ENCODE measurements at places on chromosomes 1 and 21.

- DNase-seq, result no peak
Measured at GRCh38 chr1:17198476-17199258, 6.3 kb upstream of the PADI1 start.

DNA sequence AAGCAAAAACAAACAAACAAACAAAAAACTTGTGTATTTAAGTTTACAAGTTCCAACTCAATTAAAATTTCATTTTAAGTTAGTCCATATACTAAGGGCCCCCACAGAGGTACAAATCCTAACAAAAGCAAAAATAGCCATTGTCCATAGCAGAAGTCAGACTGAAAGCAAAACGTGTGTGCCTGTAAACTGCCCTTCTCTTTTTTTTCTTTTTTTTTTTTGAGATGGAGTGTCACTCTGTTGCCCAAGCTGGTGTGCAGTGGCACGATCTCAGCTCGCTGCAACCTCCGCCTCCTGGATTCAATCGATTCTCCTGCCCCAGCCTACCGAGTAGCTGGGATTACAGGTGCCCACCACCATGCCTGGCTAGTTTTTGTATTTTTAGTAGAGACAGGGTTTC is 11.6 kb upstream of the IFNGR2 start:
- no peak for DNase-seq

DNA sequence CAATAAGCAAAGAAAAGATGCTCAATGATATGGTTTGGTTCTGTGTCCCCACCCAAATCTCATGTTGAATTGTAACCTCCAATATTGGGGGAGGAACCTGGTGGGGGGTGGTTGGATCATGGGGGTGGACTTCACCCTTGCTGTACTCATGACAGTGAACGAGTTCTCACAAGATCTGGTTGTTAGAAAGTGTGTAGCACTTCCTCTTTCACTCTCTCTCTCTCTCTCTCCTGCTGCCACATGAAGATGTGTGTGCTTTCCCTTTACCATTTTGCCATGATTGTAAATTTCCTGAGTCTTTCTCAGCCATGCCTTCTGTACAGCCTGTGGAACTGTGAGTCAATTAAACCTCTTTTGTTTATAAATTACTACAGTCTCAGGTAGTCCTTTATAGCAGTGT is 248.4 kb downstream of the HHIPL2 start:
- no peak for DNase-seq

GRCh38 chr1:181190364-181191035 is 102.0 kb downstream of the IER5 start:
- DNase-seq, result no peak

DNA sequence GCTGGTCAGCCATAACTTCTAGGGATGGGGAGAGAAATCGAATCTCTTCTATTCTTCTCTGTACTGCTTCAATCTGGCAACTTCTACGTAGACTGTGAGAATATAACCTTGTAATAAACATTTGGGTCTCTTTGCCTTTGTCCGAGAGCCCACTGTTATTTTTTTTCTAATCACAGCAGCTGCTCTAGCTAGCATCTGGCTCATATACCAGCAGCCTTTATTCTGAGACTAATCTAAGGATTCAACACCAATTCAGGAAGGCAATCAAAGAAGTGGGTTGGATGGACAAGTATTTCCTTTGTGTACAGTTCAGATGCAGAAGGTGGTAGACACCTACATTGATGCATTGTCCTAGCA is 15.6 kb downstream of the PCP4 start:
- no peak for DNase-seq

GRCh38 chr1:107997866-107998265 is 32.9 kb upstream of the VAV3 start:
- DNase-seq, result no peak

- DNase-seq, result no peak
Measured at GRCh38 chr21:35663856-35664606, 396.3 kb downstream of the SETD4 start.

GRCh38 chr1:27883536-27883935 is 11.2 kb downstream of the THEMIS2 start:
- DNase-seq, result no peak

GRCh38 chr1:10602936-10603335 is 128.2 kb downstream of the PEX14 start:
- DNase-seq, result no peak

DNA sequence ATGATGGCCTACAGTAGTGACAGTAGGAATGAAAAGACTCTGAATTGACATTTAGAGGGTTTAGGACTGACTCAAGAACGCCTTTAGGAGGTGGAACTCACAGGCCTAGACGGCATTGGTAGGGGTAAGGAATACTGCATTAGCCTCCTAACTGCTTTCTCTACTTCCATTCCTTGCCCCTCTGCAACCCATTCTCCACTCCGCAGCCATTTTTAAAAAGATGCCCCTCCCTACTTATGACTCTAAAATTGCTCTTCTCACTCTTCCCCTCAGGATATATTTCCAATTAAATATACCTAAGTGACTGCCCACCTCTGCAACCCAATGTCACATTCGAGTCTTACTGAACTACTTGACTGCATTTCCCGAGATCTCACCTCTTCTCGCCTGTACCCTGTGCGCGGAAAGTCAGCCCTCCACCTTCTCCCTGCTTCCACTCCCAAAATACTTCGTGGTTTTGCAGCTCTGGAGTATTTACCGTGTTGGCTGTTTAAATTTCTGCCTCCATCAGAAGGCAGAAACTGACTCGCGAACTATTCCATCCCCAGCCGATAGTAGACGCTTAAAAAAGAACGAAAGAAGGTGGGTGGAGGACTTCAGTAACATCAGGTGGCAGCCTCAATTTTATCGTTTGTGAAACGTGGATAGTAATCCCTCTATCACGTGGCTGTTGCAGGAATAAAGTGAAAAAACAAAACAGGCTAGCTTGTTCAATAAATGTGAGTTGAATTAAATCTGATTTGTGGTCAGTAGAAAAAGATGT is 1.1 kb upstream of the YBX1 start:
- DNase-seq, result peak; percentile 34

GRCh38 chr1:216562383-216562782 is 139.1 kb upstream of the USH2A start:
- DNase-seq, result no peak

DNA sequence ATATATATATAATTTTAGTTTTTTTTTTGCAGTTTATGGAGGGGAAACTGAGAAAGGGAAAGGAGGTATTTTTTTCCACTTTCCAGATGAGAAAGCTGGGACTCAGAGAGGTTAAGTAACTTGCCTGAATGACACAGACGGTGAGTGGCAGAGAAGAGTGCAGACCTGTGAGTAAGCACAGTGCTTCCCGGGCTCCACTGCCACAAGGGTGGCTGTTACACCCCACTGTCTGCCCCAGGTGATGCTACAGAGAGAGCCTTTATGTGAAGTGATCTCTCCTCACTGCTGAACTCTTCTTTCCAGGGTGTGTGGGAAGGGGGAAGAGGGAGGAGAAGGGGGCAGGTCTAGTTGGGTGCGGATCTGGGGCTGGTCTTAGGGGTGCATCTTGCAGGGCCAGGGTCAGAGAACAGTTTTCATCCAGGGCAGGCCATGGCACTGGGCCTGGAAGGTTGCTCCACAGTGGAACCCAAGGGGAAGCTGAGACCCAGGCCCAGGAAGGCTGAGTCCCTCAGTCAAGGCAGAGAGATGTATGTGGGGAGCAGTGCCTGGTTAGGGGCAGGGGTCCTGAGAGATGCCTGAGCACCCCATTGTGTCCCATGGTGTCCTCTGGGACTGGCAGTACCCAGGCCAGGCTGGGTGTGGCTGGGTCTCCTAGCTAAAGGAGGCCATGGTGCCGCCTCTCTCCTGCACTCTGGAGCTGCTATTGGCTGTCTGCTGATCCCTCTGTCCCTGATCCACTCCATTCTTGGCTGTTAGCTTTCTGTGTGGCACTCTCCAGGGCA is 357.5 kb downstream of the PTPRU start:
- DNase-seq, result no peak

DNA sequence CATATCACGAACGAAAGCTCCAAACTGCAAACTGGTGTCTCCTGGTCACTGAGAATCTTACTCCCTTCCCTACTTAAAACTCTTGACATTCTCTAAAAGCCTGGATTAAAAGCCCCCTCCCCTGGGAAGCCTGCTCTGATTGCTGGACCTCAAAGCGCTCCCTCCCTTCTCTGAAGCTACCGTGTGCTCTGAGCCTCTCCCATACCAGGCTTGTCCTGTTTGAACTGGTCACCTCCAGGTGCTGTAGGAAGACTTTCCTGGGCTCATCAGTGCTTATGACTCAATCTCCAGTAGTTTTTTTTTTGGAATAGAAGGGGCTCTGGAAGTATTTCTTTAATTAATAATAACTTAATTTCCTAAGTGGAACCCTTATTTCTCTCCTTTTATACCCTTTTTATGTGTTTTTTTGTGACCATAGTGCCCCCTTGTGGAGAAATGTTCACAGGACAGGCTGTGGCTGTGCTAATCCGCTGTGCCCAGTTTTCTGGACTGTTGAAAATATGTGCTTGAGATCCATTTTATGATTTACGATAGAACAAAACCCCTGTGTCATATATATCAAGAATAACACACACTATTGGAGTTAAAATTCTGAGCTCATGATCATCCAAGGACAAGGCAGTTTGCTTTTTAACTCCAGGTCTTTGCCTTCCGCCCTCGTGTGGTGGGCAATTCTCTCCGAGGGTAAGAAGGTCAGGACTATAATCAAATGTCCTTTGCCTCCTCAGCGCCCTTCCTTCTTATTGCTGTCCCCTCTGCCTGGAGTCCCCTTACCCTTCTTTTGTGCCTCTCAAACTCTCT is 16.9 kb downstream of the MTARC1 start:
- DNase-seq, result peak; percentile 36

DNA sequence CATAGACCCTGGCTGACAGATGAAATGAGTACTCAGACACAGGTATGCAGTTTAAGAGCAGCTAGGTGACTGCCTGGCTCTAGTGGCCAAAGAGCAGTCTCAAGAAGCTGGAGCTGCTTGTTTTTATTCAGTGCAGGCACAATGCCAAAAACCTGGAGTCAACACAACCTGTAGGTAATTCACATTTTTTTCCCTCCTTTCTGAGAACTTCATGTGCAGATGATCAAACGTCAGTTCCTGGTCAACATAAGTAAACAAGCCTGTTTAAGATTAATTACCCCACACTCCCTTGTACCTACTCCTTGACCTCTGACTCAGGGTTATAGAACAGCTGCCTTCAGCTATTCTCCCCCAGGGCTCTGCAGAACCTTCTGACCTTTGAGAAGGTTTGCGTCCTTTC is 17.3 kb upstream of the ACADM start:
- DNase-seq, result no peak

GRCh38 chr1:5509664-5510452 is 482.4 kb downstream of the NPHP4 start:
- DNase-seq, result peak; percentile 75

GRCh38 chr21:36471254-36471723 is 8.6 kb downstream of the CLDN14 start:
- DNase-seq, result peak; percentile 25

DNA sequence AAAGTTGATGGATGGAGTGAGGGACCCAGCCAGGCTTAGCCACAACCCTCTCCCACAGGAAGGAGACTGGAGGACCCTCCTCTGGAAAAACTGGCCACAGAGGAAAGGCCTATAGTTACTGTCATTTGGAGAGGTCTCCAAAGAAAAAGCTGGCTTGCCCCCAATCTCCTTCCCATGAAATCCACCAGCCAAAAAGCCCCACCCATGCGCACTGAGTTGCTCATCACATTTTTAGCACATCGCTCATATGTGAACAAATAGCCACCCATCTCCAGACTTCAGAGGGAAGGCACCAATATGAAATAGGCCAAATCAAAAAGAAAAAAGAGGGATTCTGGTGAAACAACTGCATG is 36.9 kb upstream of the QSOX1 start:
- no peak for DNase-seq

DNA sequence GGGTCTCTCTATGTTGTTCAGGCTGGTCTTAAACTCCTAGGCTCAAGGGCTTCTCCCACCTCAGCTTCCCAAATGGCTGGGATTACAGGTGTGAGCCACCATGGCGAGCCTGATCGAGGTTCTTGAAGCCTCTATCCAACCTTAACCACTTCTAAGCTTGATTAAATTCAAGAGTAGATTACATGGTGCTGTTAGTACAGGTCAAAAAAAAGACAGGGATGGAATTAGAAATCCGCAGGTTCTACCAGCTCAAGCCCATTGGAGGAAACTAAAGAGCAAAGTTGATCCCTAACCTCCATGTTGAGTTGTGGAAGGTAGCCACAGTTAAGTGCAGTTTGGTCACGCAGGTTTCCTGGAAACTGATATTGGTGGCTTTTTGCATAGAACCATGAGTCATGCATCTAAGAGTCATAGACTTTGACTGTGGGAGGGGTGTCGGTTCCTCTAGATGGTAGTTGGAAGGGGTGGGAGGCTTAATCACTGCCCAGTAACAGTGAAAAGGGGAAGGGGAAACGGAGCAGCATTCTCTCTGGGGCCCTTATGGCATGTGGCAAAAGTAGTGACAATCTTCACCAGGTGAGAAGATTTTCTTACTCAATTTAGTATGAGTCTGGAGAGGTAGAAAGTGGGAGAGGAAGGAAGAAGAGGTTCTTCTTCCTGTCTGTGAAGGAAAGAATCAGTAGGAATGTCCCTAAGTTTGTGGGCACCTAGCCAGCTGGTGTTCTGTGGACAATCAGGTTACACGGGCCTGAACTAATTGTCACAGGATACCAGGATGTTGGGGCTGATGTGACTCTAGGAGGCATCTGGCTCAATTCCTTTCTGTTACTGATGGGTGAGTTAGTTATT is 7.0 kb downstream of the CD53 start:
- DNase-seq, result peak; percentile 86

DNA sequence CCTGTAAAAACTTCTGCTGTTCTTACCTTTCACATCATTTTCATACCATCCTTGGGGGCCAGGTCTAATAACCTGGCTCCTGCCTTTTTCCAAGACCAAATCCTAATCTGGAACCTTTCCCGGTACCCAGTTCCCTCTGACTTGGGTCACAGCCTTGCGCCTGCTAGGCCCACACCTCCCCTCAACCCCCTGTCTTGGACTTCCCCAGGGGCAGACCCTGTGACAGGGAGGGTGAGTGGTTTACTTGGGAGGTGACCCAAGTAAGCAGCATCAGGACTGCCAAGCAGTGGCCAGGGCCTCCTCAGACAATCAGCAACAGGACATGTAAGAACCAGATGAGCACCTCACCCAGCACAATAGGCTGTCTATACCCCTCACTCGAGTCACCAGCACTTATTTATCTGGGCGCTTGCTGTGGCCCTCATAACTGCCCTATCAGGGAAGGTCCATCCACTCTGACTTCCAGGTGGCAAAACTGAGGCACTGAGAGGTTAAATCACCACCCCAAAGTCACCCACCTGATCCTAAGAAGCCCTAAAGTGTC is 124.7 kb downstream of the MATN1 start:
- no peak for DNase-seq

GRCh38 chr1:156126043-156126629 is 11.6 kb downstream of the LMNA start:
- DNase-seq, result peak; percentile 78

- DNase-seq, result no peak
Measured at GRCh38 chr1:226480461-226480860, 68.1 kb upstream of the STUM start.

- peak; percentile 66 for DNase-seq
Measured at GRCh38 chr1:206737729-206738201, 32.8 kb upstream of the IL19 start.

- DNase-seq, result no peak
Measured at GRCh38 chr1:154295408-154296235, 23.2 kb downstream of the HAX1 start.

All from activated CD8-positive, alpha-beta T cell treated with anti-CD3 and anti-CD28 coated beads for 36 hours (primary cell).